ENCODE measurements at places on chromosomes 7 and 10.

GRCh38 chr7:154912871-154913637, 89.9 kb downstream of the PAXIP1 start:
- no peak for DNase-seq

DNA sequence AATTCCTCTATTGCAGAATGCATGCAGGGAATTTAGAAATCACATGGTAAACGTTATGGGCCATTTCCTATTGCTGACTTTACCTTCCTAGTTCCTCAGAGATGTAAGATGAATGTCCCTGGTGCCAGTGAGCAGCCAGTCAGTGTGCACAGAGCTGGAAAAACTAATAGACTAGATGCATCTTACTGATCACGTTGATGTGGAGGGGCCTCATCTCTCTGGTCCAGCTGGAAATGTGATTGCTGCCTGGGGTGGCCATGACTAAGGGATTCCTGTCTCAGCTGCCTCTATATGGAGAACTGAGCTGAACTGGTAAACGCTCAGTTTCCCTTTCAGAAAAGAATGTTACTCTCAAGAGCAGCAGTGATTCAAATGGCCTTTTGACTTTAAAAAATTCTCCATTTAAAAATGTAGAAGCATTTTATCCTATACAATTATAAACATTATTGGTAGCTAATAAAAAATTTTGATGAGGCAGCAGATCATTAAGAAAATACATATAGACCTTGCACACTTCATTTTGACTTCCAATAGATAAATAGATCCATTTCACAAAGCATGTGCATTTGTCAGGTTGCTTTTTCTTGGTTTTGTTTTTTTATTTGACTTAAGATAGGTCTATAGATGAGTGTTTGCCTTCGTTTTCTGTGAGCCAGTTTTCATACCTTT, 80.5 kb upstream of the INSYN2A start:
- peak; percentile 26 for DNase-seq

GRCh38 chr7:151460474-151460855, 20.5 kb upstream of the CRYGN start:
- DNase-seq: no peak

GRCh38 chr7:133217773-133218172, 35.1 kb upstream of the EXOC4 start:
- DNase-seq: no peak

- DNase-seq: no peak
Observed at GRCh38 chr10:112369495-112370423, 4.2 kb upstream of the ACSL5 start.

DNA sequence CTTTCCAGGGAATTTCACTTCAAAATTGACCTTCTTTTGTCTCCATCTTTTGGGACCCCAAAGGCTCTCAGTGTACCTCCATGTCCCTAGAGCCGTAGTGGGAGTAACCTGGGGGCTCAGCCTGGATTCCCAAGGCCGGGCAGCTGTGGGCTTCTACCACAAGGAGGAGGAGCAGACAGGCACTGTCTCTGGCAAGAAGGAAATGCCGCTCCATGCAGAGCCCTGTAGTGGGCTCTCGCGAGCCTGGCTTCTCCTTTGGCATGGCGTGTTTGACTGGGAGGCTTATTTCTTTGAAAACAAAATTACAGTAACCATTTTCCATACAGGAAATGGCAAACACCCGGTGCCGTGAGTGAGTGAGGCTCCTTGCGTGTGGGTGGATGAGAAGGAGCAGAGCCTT, 76.8 kb upstream of the FAM180A start:
- no peak for DNase-seq

GRCh38 chr10:113987805-113988204, 55.9 kb upstream of the ADRB1 start:
- no peak for DNase-seq

DNA sequence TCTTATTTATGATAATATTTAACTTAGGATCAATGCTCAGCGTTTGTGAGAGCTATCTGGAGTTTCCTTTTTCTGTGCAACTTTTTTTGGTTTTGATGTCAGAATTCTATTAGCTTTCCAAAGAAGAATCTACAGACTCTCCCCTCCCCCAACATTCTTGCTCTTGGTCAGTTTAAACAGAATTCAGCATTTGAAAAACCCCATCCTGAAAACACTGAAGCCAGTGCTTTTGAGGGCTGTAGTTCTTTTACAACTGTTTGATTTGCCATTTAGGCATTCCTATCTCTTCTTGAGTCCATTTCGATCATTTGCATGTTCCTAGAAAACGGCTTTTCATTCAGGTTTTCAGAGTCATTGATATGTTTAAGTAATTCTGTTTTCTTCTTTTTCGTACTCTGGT, 15.6 kb upstream of the CXCL12 start:
- DNase-seq: no peak
